ENCODE measurements at places on chromosomes 6 and 20. TPM values are rescaled to one million over a fixed set of nuclear protein-coding genes. Genes with fewer than 3 reads are reported as not detected.

The DOK5 gene
- not detected for total RNA-seq

The AKAP12 gene
- total RNA-seq, result 59.1 TPM

- no peak overlapping the region for H3K27ac ChIP-seq
- DNase-seq, result no peak
- no peaks in the 10 kb centered on the region for H3K27me3 ChIP-seq
- H3K4me3 ChIP-seq, result no peak overlapping the region
Measured at GRCh38 chr20:5786930-5787795, 37.0 kb downstream of the SHLD1 start.

GRCh38 chr20:50083034-50083433, 29.9 kb downstream of the UBE2V1 start:
- H3K27me3 ChIP-seq, result no peaks in the 10 kb centered on the region
- H3K4me1 ChIP-seq, result peaks cover 11% of the 10 kb centered on the region
- DNase-seq, result no peak

GRCh38 chr6:98835149-98836024, 1.0 kb downstream of the POU3F2 start:
- H3K36me3 ChIP-seq, result no peaks in the 10 kb centered on the region
- no peak for DNase-seq
- H3K4me3 ChIP-seq, result peak overlapping the region; percentile 65

GRCh38 chr6:153575528-153575927, 444.4 kb upstream of the RGS17 start:
- no peak overlapping the region for H3K27ac ChIP-seq
- no peak overlapping the region for H3K4me3 ChIP-seq
- DNase-seq, result no peak
- H3K4me1 ChIP-seq, result no peaks in the 10 kb centered on the region
- H3K36me3 ChIP-seq, result no peaks in the 10 kb centered on the region

Data from transverse colon (tissue), 4 donors.